ENCODE measurements at places on chromosomes 12 and 14. TPM values are rescaled to one million over a fixed set of nuclear protein-coding genes. Genes with fewer than 3 reads are reported as not detected.

The UNC79 gene
- 0.41 TPM for polyA plus RNA-seq

The DPPA3 gene
- not detected for polyA plus RNA-seq

The RNU7-1 gene
- polyA plus RNA-seq: not detected

The VSIG10 gene
- polyA plus RNA-seq: 89.7 TPM

The MDGA2 gene
- 0.06 TPM for polyA plus RNA-seq

The ARHGAP9 gene
- polyA plus RNA-seq: 4.2 TPM

The PLEKHG7 gene
- 0.19 TPM for polyA plus RNA-seq
